ENCODE measurements at places on chromosomes 3 and 15.

GRCh38 chr3:136294176-136294575 lies 44.0 kb downstream of the PCCB start:
- no peak for DNase-seq

DNA sequence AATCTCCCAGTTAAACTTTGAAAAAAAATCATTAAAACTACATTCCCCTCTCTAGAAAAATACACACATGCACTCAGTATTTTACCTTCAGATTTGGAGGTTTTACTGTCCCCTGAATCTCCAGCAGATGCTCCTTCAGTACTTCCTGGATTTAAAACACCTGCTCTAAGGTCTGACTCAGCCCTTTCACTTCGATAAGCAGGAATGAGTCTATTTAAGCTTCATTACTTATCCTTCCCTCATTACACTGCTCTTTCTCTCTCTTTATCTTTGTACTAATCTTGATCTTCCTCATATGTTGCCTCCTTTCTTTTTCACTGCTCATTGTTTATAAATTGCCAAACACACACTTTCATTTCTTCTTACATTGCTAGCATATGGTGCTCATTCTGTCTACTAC lies 443.9 kb downstream of the DIPK2A start:
- peak; percentile 39 for DNase-seq

DNA sequence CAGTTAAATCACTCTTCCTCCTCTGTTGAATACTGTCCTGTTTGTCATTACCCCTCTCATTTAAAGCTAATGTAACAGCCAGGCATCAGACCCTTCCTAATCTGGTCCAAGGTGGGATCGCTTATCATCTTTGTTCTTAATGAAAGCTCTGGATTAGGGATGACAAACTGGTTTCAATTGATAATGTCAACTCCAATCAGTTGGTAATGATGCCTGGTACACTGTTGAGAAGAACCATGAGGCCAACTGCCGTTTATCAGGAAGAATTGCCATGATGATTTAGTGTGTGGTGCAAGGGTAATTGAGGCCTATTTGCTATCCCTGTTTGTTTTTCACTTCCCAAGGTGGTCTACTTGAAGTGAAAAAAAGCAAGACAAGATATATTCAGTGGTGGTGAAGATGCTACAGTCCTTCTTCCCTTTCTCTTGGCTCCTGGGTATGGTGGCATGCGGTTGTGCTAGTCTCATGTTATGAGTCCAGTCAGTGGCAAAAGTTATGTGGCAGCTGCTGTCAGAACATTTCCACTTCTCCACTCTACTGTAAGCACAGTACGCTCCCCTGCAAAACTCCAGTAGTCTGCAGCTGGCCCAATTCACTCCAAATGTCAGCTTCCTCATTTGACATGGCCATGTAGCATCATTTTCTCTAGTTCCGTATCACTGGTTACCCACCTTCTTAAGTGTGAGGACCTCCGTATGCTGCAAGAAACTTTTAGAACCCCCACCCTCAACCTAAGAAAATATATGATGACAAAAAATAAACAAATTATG lies 72.5 kb downstream of the MORC1 start:
- no peak for DNase-seq

DNA sequence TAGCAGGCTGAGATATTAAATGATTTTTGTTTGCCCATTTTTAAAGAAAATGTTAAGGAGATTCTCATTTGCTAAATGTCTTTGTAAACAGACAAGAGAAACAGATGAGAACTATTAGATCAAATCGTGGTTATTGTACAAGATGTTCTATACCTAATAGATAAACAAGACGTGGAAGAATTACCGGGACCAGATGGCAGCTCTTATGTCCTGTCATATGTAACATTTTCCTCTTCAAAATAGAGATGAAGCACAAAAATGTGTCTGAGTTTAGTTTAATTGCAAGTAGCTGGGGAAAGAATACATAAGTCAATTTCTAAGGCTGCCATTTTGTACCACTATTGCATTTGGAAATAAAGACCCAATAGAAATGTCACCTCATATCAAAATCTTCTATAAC lies 553.7 kb downstream of the TUSC7 start:
- DNase-seq = no peak

GRCh38 chr15:44034933-44035624 lies 160.0 kb downstream of the FRMD5 start:
- no peak for DNase-seq

GRCh38 chr3:107699682-107700081 lies 176.9 kb downstream of the BBX start:
- no peak for DNase-seq

GRCh38 chr15:50137330-50137761 lies 18.3 kb upstream of the ATP8B4 start:
- no peak for DNase-seq

DNA sequence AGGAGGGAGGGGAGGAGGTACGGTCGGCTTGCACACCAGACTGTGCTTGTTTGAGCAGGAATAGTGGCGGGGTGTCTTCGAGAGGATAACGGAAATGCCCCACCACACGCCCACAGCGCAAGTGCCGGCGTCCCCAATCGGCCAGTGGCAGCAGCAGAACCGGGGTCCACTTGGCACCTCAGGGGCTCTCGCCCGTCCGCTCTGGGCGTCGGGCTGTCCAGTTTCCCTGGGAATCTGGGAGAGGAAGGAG lies 53.7 kb downstream of the CCDC54 start:
- no peak for DNase-seq

DNA sequence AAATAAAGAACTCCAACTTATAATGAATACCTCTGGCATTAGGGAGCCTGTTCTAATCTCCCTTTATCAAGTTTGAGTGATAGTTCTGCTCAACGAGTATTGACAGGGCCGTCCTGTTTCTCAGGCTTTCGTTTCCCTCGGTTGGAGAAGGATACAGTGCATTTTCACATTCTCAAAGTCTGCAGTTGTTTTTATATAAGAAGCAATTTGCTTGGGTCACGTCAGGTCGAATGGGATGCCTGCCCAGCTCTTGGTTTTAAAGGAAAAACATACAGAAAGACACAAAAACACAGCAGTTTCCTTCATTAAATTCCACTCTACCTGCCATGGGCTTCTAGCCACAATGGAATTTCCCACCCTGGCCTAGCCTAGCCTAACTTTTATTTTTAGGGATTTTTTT lies 366.3 kb downstream of the TIGIT start:
- DNase-seq = no peak

- DNase-seq = no peak
These were observed 4.1 kb downstream of the MBNL1 start for GRCh38 chr3:152272771-152273242.

- DNase-seq = no peak
These were observed 27.3 kb upstream of the SLC9A9 start for GRCh38 chr3:143875546-143875945.

DNA sequence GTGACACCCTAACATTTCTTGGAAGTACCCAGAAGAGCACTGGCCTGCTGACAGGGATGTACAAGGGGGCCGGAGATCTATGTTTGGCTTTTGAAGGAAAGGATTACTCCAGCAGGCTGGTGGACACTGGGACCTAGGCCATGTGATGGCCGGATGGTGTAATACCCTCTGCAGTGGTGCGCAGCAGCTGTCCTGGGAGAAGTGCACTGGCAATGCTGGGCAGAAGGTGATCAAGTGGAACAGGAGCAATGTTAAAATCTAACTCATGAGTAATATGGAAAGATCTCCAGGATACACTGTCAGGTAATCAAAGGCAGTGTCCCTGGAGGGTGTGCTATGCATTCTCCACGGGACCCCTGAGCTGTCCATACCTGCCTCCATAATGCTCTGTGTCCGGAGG lies 71.2 kb upstream of the POMGNT2 start:
- no peak for DNase-seq

- DNase-seq = no peak
These were observed 53.2 kb downstream of the ACAD9 start for GRCh38 chr3:128932516-128933212.

- no peak for DNase-seq
These were observed 915.2 kb downstream of the NSUN3 start for GRCh38 chr3:94978084-94978483.

- DNase-seq = no peak
These were observed 68.2 kb upstream of the SMAD3 start for GRCh38 chr15:66997212-66997611.

DNA sequence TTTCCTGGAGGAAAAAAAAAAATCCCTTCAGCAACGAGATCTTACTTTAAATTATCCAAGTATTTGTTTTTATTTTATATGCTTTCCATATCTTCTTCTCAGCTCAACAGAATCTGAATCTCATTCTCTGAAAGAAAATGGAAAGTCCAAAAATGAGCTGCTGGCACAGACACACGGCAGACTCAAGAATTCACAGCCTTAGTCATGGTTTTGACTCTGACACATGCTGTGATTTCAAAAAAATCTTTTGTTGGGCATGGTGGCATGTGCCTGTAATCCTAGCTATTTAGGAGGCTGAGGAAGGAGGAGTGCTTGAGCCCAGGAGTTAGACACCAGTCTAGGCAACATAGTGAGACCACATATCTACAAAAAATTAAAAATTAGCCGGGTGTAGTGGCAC lies 565.0 kb downstream of the MAGI1 start:
- DNase-seq = no peak

DNA sequence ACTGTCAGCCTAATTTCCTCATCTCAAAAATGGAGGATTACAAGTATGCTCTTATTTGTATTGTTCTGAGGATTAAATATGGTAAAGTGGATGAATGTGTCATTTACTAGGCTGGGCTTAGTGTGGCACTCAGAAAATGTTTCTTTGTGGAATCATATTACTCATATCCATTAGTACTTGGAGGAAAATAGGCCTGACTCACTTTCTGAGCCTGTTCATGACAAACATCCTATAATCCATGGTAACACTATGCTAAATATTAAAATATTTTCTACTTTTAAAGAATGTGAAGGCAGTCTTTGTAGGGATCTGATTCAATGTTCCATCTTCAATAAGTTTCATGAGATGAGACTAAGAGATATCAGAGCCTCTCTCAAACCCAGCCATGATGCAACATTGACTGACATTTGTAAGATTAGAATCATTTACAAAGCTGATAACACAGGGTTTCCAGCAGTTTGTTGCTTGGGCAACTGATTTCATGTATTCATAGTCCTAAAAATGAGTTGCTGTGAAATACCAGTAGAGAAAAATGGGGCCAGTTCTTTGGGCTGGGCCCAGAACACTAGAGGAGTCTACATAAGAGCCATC lies 1048.5 kb downstream of the NTRK3 start:
- no peak for DNase-seq

DNA sequence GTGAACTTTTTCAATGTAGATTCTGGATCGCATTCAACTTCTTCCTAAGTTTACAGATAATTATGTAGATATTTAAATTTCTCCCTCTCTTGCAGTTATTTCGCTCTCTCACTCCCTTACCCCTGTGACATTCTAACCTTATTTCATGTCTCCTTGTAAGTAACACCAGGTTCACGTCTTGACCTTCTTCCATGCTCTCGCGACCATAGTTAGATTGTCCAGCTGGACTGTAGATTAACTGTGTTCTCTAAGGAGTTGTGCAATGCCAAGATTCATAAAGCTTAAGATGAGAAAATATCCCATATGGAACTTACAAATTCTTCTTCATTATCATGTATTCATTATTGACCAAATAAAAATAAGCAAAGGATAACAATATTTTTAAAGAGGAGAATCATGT lies 430.5 kb downstream of the GABRG3 start:
- no peak for DNase-seq

DNA sequence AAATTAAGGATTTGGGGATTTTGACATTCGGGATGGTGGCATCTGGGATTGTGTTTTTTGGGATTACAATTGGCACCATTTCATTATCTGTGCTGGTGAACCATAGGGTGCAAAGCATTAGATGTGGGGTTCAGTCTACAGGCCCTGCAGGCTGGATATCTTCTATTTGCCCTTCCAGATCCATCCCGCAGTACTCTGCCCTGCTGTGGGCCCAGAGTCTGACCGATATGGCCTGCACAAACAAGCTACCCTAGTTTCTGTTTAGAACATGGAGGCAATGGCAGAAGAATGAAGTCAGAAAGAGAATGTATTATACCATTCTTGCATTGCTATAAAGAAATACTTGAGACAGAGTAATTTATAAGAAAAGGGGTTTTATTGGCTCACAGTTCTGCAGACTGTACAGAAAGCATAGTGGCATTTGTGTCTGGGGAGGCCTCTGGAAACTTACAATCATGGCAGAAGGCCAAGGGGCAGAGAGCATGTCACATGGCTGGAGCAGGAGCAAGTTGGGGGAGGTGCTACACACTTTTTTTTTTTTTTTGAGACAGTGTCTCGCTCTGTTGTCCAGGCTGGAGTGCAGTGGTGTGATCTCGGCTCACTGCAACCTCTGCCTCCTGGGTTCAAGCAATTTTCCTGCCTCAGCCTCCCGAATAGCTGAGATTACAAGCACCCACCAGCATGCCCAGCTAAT lies 93.7 kb downstream of the NCEH1 start:
- DNase-seq = no peak

GRCh38 chr15:101709466-101709865 lies 14.8 kb downstream of the TARS3 start:
- peak; percentile 29 for DNase-seq

- DNase-seq = no peak
These were observed 36.6 kb downstream of the FAN1 start for GRCh38 chr15:30940359-30940758.

DNA sequence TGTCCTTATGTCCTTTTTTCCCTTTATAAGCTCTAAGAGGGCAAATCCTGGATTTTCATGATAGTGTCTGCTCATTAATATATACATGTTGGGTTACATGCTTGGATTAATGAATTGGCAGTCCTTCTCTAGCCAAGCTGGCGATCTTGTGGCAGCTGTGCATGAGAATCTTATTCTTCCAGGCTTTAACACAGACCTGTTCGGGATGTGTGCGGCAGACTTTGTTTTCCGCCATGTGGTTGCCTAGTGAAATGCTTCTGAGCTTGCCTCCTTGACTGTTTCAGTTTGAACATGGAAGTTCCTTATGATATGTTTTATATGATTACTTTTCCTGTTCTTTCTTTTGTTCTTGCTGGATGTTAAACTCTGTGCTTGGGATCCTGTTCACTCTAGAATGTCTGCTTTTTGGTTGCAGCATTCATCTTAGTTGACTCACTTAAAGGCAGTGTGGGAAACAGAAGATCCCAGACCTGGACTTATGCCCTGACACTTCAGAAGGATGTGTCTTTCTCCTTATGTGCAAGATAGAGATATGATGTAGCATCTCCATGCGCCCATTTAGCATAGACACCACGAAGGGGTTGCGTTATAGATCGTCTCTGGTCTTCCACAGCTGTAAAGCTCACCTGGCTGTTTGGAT lies 7.2 kb downstream of the CHCHD6 start:
- no peak for DNase-seq

GRCh38 chr3:134426660-134427181 lies 52.5 kb upstream of the AMOTL2 start:
- DNase-seq = no peak

GRCh38 chr15:25877681-25878080 lies 14.6 kb upstream of the ATP10A start:
- DNase-seq = no peak

DNA sequence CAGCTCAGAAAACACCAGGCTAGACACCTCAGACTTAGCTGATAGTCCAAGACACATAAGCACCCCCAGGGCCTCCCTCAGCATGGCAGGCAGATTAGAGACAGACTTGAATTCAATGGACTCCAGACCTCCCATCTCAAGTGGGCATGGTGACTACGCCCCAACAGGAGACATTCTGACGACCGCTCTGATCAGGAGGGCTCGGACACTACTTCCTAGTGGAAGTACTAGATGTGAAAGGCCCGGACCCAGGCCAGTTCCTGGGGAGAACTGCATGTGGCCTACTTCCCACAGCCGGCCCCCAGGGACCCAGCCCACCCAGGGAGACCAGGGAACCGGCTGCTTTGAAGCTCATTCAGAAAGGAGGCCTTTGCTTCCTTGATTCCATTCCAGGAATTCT lies 16.9 kb downstream of the POC1A start:
- DNase-seq = no peak

- DNase-seq = no peak
These were observed 154.1 kb downstream of the WNT5A start for GRCh38 chr3:55333046-55333445.
